CD4-positive, alpha-beta T cell (primary cell): ENCODE measurements at places on chromosomes 3 and 15.

- DNase-seq = no peak
Observed at GRCh38 chr15:83626171-83626802, 27.6 kb upstream of the ADAMTSL3 start.

DNA sequence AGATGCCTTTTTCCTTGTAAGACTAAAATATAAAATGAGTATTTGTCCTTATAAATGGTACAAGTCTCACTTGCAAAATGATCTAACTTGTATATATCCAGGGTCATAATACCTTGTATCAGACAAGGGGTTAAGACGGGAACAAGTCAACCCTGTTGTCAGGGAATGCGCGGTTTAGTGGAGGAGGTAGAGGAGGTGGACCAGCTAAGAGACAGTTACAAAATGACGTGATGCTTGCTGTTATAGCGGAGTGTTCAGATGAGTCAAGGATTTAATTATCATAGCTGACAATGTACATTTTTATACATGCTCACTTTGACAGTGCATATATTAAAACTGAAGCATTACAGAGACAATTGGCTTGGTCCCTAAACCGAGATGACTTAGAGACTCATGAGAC lies 26.8 kb upstream of the KLHL25 start:
- no peak for DNase-seq

- no peak for DNase-seq
Observed at GRCh38 chr3:55297245-55297644, 189.9 kb downstream of the WNT5A start.

GRCh38 chr3:183818706-183819624 lies 6.4 kb downstream of the MAP6D1 start:
- no peak for DNase-seq

GRCh38 chr15:78243058-78243457 lies 8.7 kb upstream of the ACSBG1 start:
- DNase-seq = no peak

DNA sequence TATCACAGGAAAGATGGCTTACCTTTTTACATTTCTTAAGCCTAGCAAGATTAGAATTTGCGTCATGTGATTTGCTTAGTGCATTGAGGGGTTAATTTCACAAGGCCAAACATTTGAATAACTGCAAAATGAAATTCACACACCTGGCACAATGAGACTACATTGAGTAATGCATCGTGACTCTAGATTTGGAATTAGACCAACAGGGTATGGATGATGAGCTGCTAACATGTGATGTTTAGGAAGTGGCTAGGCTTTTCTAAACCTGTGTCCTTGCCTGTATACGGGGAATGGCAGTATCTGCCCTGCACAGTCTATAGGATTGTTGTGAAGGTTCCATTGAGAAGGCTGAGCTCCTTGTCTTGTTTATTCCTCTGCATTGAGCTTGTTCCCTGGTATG lies 160.1 kb downstream of the MFSD1 start:
- no peak for DNase-seq

DNA sequence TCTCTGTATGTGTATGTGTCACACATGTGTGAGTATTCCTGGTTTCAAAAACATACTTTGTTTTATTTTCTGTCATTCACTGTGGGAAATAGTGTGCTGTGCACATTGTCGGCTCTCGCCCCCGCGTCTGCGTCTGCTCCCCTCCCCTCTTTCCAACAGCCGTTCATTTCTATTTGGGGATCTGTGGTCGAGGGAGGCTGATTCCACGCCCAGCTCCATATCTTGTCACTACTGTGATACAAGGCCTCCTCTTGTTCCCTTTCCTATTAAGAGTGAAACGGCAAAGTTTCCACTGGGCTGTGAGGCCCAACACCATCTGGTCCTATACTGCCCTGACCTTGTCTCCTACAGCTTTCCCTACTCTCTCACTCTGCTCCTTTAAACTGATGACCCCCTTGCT lies 172.5 kb upstream of the LRIG1 start:
- no peak for DNase-seq

DNA sequence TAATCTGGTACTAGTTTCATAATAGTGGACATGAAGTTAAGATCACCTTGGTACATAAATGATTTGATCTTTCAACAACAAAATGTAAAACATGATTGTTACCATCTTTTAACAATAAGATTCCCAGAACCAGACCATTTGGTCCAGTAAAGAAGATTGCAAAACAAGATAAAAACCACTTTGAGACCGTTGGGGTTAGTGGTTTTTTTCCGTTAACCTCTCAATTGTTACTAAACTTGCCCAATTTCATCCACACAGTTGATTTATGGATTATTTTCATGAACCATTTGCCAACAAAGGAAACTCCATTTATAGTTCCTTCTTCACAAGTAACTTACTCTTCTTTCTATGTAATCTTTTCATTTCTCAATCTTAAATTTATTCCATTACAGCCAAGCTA lies 53.8 kb downstream of the ATP8B4 start:
- DNase-seq = no peak

GRCh38 chr15:60371175-60372051 lies 26.4 kb downstream of the ANXA2 start:
- DNase-seq = no peak
